ENCODE measurements at places on chromosomes 6 and 20. TPM values are rescaled to one million over a fixed set of nuclear protein-coding genes. Genes with fewer than 3 reads are reported as not detected.

The EPHA7 gene
- not detected for total RNA-seq

DNA sequence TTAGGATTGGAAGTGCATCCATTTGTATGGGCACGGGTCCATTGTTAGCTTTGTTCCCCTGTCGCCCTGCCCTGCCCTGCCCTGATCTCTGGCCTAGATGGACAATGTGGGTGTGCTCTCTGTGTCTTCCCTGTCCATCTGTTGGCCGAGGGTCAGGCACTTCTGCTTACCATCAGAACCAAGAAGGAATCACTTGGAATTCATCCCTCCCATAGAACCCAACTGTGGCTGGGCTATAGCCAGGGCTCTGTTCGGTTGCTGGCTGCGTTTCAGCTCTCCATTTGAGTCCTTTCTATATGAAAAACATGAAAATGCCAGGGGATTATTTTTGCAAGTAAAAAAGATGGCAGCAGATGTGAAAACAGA lies 26.6 kb upstream of the TULP4 start:
- no peak for DNase-seq

- no peak for DNase-seq
Observed at GRCh38 chr6:164578616-164579015, 730.8 kb downstream of the C6orf118 start.

DNA sequence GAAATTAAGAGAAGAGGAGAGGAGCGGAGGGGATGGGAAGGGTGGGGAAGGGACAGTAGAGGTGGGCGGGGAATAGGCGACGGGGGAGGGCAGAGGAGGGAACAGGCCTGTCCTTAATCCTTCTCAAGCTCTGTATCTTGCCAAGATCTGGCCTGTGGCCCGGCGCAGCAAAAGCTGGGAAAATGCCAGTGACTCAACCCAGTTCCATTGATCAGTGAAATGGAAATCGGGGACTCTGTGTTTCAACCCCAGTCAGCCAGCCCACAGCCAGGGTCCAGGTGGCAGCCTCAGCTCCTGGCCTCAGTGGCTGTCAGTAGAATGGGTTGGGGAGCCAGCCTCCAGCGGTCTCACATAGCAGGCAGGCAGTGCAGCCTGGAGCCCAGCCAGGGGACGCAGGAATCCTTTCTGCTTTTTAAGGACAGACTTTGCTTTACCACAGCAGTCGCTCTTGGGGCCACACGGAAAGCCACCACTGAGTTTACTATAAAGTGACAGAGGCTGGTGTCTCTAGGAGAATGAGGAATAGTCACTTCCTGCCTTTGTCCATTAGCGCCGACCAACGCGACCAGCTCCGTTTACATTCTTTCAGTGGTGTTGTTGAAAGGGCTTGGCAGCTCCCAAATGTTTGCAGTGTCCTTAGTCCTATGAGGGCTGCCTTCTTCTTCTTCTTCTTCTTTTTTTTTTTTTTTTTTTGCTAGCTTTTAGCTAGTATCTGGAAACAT lies 128.0 kb downstream of the RIN2 start:
- peak; percentile 86 for DNase-seq

DNA sequence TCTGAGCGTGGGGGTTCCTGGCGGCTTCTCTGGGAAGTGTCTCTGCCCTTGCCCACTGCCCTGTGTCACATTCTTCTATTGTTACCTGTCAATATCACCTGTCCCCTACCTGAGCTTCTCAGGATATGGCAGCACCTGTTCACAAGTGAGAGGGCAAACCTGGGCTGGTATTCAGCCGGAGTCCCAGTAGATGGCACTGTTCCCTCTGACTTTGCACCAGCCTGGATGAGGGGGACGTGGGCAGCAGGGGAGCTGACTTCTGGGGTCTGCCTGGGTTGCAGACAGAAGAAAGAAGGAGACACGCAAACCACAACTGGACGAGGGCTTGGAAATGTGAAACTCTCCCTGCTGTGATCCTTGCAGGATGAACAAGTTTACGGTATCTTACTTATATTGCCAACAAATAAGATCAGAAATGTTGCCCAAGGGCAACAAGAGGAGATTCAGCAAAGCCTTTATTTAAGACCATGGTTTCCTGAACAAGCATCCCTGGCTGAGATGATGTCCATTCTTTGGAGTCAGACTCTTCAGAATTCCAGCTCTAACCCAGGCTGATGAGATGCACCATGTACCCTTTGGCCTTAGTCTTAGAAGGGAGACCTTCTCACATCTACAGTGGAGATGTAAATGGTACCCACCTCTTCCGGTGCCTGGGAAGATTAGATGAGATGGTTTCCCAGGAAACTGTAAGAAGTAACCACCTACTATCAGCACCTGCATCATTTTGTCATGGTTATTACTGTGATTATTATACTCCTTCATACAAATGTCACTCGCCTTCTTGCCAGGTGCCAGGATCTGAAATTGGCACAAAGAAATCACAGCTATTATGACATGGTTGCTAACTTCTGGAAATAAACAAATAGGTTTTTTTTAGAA lies 400.0 kb upstream of the CDH4 start:
- DNase-seq = peak; percentile 57

GRCh38 chr6:35694462-35694861 lies 5.7 kb upstream of the FKBP5 start:
- no peak for DNase-seq
